GF-D8 (cell line): ENCODE measurements at places on chromosomes 2 and 18.

GRCh38 chr2:144447535-144447934 is 72.4 kb downstream of the ZEB2 start:
- DNase-seq = no peak

- no peak for DNase-seq
Observed at GRCh38 chr2:239811111-239811781, 213.9 kb downstream of the NDUFA10 start.

DNA sequence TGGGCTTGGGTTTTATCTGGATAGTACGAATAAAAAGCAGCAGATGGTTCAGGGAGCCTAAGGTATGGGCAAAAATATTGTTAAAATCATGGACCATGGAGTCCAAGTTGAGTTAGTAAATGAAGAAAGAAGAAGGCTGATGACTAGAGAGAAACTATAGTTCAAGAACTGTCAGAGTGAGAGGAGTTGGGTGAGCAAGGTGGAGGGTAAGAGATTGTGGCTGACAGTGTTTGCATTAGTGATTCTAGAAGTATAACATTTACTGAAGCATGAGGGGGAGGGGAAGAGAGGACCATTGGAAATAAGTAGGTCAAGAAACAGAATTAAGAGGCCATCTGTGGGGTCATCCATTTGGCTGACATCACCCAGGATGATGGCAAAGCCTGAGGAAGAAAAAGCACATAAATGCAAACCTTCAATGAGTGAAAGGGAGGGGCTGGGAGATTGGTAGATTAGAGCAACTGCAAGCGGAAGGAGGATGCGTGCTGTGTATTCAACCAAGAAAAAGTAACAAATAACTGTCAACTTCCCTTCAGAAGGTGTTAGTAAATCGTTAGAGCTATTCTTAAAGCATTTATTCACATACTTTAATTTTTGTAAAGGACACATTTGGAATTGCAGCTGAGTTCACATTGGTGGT is 392.8 kb downstream of the TSN start:
- no peak for DNase-seq

DNA sequence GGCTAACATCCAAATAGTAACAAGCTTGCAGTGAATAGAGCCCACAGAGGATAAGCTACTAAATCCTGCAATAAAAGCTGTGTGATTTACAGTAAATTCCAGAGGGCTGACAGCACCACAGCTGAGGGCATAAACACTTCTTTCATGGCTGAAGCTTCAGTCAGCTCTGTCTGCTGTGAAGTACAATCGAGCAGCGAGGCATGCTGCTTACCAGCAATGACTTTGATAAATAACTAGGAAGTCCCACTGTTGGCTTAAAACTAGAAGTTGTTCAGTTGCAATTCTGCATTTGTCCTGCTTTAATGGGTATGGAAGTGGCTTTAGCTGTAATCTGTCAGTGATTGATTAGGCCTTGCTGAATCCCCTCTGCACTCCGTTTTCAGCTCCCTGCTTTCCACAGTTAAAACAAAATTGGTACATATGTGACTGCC is 65.2 kb upstream of the FIGN start:
- no peak for DNase-seq

- DNase-seq = no peak
Observed at GRCh38 chr18:9434122-9434701, 41.1 kb upstream of the RALBP1 start.

DNA sequence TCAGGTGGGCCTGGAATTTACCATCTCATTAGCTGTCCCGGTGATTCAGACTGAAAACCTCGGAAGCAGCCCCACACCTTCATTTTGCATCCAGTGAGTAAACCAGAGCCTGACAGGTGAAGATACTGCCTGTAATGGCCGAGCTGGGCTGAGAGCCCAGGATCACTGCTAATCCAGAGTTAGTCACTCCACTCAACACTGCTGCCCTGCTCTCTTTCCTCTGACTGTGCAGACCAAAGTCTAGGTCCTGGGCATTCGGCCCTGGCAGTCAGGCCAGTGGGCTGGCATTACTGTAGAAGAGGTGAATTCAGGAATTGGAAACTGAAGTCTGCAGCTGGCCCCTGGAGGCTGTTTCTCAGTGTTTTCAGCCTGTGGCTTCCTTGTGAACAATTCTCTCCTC is 44.3 kb downstream of the TMEM17 start:
- no peak for DNase-seq

DNA sequence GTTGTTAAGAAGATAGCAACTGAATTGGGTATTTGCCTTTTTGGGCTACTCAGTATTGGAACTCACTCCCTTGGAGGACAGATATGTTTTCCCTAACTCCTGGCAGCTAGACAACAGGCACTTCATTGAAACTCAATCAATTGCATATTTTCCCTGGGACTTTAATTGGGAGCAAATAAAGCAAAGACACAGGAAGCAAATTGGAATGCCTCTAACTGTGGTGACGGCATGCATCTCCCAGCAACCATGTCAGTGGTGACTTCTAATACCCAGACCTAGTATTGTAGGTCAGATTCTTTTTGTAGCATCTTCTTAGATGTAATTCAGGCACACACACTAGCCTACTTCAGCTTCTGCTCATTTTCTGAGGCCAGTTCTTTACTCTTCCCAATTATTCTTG is 164.2 kb upstream of the SETBP1 start:
- DNase-seq = no peak
